NCI-H226 (cell line): ENCODE measurements at places on chromosomes 1 and 21.

GRCh38 chr1:236129306-236129705 is 13.0 kb upstream of the GPR137B start:
- DNase-seq, result no peak

GRCh38 chr1:78591971-78592370 is 28.3 kb upstream of the IFI44L start:
- no peak for DNase-seq

- DNase-seq, result peak; percentile 54
Measured at GRCh38 chr21:25107708-25108107, 499.6 kb downstream of the MRPL39 start.

- no peak for DNase-seq
Measured at GRCh38 chr1:196034080-196034706, 574.0 kb downstream of the KCNT2 start.

DNA sequence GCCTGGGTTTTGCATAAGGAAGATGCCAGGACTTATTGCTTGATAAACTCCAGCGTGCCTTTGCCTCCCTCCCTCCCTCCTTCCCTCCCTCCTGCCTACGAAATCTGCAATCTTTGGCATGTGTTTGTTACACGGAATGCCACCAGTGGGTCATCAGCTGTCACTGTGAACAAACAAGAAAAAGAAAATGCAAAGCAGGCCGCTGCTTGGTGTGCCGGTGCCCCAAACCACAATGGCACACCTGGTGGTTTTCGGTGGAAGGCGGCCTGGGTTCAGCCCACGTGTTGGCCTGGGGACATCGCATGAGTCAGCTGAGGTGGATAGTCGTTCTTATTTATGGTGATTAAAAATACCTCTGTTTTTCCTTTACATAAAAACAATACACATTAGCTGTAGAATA is 16.3 kb upstream of the IFNLR1 start:
- DNase-seq, result no peak

DNA sequence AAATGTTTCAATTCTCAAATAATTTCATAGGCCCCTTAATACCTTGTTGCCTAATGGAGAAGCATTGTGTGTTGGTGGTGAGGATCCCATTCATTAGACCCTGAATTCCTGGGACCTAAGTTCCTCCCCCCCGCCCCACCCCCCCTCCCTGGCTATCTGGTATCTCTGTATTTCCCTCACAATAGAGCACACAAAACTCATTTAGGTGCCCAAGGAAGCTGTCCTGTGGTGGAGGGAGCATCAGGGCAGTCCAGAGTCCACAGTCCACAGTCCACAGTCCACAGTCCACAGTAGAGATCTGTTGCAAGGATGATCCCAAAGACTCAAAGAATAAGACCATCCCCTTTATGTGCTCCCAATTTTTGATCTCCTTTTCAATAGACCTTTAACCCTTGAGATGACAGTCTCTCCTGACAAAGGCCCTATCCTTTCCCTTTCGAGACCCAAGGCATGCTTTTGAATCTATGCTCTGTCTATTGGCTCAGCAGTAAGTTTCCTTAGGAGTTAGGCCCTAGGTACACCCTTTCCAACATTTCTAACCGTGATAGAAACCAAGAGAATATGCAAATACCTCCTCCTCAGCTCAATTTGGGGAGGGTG is 123.9 kb downstream of the ZBTB18 start:
- DNase-seq, result no peak

DNA sequence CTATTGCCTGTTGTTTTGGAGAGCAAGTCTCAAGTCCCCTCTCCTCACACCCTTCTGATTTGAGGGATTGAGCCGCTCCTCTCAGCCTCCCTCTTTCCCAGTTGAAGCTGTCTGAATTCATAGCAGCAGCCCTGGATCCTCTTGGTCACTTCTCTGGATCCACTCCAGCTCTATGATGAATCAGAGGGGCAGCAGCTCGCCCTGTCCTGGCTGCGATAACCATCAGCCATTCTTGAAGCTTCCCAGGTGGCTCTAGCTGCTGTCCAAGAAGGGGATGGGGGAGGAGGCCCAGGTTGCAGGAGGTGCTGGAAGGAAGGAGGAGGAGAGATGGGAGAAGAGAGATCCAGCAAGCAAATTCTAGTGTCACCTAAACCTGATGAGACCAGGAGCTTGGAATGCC is 31.3 kb downstream of the WNT4 start:
- DNase-seq, result no peak

DNA sequence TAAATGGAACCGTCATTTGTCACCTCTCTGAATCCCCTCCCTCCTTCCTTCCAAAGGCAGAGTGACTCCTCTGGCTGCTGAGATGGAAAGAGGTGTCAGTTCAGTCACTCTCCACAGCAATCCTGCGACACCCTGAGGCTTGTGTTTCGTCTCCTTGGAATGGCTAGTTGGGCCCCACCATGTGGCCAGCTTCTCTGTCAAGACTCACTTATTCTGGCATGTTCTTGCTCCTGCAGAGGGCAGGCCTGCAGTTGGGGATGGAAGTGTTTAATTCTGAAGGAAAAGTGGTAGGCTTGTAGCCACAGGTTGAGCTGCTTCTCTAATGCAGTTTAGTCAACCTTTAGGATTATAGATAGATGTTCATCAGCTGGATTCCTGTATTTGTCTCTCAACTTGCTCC is 149.6 kb downstream of the LMO4 start:
- DNase-seq, result peak; percentile 41

GRCh38 chr1:176885751-176886150 is 278.8 kb downstream of the ASTN1 start:
- DNase-seq, result no peak

DNA sequence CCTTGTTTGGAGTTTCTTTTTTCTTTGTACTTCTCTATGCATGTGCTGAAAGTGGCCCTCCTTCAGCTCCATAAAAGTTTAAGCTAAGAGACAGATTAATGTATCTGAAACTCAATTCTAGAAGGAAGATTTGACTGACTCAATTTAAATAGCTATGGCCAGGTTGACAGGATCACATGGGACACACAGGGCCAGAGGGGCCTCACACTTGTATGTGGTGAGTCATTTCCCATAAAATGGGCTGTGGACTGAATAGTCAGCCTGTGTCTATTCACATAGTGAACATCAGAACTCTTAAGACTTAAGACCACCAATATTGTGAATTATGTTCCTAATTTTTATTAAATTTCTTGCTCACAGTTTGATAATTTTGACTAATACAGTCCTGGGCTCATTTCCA is 45.7 kb upstream of the DEPDC1 start:
- no peak for DNase-seq

- no peak for DNase-seq
Measured at GRCh38 chr1:2032737-2033136, 13.6 kb downstream of the GABRD start.

DNA sequence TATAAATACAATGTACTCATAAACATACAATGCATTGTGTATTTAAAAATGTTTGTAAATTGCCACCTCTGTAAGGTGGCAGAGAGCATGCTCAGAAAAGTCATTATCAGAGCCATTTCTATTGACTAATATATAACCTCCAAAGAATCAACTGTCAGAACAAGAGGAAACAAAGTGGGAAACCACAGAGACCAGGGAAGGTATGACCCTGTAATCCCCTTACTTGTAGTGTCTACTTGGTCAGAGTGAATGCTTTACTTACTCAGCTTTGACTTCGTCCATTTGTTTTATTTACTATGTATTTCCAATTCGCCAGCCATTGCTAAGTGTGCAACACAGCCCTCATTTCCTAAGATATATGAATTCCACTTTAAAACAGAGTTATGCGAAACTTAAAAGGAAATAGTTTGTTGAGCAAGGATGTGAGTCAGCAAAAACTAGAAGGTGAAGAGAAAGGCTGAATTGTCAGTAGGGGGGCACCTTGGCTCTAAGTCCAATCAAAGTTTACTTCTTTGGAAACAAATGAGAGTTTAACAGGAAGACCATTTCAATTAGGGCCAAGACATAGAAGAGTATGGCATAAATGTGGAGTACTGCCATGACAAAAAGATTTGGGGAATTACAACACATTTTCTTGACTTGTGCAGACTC is 671.7 kb upstream of the PTBP2 start:
- DNase-seq, result peak; percentile 7

DNA sequence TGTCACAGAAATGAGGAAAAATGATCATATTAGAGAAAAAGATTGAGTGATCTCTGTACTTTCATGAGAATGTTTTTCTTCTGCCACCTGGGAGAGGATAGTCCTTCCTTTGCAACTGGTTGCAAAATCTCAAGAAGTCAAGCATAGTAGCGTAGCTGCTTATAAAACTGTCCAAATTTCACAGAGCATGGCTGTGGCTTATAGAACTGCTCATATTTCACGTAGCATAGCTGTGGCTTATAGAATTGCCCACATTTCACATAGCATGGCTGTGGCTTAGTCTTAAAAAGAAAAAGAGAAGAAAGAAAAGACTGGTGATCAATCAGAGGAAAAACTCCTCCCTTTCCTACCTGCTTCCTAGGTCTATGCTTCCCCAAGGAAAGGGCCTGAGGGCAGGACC is 329.5 kb downstream of the SIPA1L2 start:
- no peak for DNase-seq

GRCh38 chr1:114219172-114219868 is 65.7 kb upstream of the SYT6 start:
- DNase-seq, result no peak

DNA sequence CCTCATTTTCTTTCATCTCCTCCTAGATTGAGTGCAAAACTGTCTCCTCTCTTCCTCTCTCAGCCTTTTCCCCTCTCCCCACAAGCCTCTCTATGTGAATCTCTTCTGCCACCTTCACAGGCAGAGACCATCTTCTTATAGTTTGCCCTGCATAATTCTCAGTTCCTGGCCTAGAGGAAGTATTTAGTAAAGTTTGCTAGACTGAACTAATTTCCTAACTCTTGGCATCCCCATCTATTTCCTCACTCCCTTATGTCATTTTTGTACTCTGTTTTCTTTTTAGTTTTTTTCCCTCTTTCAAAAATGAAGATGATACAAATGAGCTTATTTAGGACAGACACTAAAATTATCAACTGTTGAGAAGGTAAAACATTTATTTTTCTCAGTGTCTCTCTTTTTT is 66.0 kb downstream of the XCL2 start:
- DNase-seq, result no peak

GRCh38 chr1:245606157-245606725 is 451.5 kb downstream of the KIF26B start:
- DNase-seq, result no peak

DNA sequence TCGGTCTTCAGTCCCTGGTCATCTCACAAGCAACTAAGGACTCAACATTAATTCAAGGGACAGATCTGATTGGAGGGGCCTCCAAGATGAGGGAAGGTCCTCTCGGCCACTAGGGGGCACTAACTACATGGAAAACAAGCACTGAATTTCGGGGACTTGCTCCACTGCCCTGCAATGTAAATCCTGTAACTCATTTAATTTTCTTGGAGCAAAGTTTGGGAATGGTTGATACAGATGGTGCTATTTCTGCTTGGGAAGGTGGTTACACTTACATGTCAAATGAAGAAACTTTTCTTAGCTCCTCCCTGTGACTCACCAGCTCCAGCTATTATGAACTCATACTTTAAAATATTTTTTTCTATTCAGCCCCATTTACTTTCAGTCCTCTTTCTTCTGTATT is 97.4 kb upstream of the KCNJ15 start:
- DNase-seq, result peak; percentile 39

DNA sequence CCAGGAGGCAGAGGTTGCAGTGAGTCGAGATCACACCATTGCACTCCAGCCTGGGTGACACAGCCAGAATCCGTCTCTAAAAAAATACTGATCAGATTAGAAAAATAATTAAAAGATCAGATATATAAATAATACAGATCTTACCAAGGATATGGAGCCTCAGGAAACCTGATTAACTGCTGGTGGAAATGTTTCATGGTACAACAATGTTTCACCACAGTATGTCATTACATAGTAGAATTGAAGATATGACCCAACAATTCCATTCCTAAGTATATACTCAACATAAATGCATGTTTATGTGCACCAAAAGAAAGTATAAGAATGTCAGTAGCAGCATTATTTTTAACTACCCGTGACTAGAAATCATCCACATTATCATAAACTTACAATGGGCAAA is 41.7 kb downstream of the CD53 start:
- DNase-seq, result no peak

DNA sequence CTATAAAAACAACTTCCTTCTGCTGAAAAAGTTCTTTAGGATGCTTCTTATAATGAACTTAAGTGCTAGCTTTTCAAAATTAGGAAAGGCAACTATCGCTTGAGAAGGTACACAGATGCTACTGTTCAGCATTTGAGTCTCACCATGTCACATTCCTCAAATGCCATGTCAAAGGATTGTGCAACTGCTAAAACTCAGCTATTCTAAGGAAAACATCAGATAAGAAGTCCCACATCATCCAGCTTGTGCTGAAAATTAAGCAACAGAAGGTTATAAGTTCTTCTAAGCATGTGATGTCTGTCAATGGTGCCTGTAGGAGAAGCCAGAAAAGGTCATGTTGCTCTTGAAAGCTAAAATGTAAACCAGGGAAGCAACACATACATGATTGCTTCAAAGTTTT is 36.5 kb downstream of the MCOLN2 start:
- peak; percentile 70 for DNase-seq

- DNase-seq, result no peak
Measured at GRCh38 chr1:79950511-79950910, 944.0 kb upstream of the ADGRL4 start.

DNA sequence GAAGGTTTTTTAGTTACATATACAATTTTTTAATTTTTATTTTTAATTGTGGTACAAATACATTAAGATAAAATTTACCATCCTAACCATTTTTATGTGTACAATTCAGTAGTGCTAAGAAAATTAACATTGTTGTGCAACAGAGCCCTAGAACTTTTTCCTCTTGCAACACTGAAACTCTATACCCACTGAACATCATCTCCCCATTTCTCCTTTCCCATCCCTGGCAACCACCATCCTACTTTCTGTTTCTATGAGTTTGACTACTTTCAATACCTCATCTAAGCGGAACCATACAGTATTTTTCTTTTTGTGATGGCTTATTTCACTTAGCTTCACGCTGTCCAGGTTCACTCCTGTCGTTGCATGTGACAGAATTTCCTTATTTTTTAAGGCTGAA is 54.1 kb downstream of the PALMD start:
- no peak for DNase-seq

- peak; percentile 88 for DNase-seq
Measured at GRCh38 chr1:2199042-2199810, 4.7 kb upstream of the FAAP20 start.

- no peak for DNase-seq
Measured at GRCh38 chr1:29708796-29709703, 472.7 kb downstream of the PTPRU start.

- DNase-seq, result peak; percentile 43
Measured at GRCh38 chr1:206021626-206022365, 1.9 kb downstream of the CTSE start.

DNA sequence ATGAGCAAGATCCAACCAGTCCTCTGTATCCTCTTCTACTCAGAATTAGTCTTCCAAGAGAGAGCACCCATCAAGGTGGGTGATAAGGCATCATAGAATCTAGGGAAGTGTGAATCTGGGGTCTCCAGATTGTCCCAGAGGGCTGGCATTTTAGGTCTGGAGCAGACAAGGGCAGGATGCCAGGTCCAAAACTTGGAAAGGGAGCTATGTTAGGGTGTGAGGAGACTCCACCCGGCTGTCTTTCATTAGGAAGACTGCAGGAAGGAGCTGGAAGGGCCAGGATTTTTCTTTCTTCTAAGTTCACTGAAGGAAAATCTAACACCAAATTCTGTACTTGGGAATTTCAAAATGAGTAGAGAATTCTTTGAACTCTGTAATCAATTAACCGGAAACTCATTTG is 86.1 kb upstream of the BMP8A start:
- DNase-seq, result no peak

GRCh38 chr1:90622666-90623065 is 94.4 kb downstream of the BARHL2 start:
- DNase-seq, result no peak
